ENCODE measurements at places on chromosomes 2 and 18.

DNA sequence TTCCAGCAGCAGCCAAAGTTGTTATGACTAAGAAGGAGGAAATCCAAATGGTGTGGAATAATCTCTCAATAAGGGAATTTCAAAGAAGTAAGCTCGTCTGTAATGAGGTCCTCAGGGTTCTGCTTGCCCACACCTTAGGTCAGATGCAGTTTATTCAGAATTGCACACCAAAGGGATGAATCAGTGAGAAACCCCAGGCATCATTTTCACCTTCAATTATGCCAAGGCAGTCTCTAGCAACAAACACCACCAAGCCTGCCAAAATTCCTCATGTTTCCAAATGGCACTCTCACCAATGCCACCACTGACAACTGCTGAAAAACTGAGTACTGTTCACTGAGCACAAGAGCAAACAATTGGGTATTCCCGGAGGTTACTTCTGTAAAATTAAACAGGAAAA lies 43.6 kb downstream of the KCNG3 start:
- no peak for DNase-seq

- DNase-seq, result no peak
Observed at GRCh38 chr18:36284268-36284667, 13.2 kb upstream of the FHOD3 start.

GRCh38 chr2:2086914-2087313 lies 244.2 kb downstream of the MYT1L start:
- DNase-seq, result no peak

GRCh38 chr2:123993728-123994323 lies 31.3 kb upstream of the CNTNAP5 start:
- no peak for DNase-seq

DNA sequence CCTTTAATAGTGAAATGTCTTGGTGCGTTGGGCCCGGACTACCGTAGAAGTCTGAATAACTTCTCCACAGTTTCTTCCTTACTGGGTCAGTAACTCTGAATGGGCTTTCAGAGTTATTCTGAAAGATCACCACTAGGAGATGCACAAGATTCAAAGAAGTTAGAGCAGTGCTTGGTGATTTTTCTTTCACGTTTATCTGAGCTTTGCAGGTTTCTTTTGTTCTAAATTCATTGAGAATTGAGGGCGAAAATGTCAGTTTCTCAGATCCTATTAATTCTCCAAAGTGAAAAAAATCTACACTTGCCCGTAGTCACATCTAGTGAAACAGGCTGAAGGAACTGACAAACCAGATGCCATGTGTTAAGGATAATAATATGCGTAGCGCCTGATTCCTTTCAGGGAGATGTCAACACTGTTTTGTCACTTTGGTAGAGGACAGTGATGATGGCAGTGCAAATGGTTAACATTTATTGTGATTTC lies 70.1 kb downstream of the QPCT start:
- DNase-seq, result no peak

GRCh38 chr2:67457699-67458098 lies 60.6 kb downstream of the ETAA1 start:
- no peak for DNase-seq

GRCh38 chr2:103327966-103328365 lies 566.1 kb downstream of the TMEM182 start:
- DNase-seq, result no peak

GRCh38 chr2:134202371-134202770 lies 51.5 kb upstream of the MGAT5 start:
- DNase-seq, result no peak

- DNase-seq, result no peak
Observed at GRCh38 chr2:224869601-224870233, 153.6 kb upstream of the CCDC195 start.

DNA sequence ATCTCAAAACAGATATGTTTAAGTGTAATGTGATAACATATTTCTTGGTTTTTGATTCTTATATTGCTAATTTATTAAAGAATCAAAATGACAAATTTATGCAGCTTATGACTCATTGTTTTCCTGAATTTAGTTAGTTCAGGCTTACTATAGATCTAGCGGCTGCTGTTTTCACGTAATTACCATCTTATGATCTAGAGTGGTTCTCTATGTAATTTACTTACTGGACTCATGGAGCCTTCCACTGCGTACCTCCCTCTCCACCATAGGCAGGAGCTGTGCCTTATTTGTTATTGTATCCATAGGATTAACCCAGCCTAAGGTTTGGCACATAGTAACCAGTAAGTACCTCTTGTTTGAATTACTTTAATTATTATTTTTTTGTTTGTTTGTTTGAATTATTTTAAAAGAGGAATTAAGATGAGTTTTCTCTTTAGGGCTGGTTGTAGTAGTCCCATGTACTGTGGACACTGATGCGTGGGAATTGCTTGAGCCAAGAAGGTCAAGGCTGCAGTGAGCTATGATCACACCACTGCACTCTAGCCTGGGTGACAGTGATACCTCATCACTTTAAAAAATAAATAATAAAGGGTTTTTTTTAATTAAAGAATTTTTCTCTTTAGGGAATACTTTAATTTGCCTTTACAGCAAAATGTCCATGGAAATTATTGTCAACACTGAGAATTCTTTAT lies 165.5 kb downstream of the PHLPP1 start:
- no peak for DNase-seq
